ENCODE measurements at places on chromosomes 5 and 9.

DNA sequence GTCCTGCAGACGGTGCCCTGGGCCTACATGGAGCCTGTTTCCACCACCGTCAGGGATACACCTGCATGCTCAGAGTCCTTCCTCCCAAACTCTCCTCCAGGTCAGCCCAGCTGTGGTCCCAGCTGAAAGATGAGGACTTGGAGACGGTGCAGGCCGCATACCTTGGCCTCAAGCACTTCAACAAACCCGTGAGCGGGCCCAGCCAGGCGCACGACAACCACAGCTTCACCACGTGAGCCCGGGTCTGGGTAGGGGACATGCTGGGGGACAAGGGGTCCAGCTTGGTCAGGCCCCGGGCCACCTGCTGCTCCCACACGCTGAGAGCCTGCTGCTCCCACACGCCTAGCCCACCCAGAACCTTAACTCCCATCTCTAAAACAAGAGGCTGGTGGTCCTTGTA, 16.6 kb upstream of the CARD19 start:
- no peak for DNase-seq

DNA sequence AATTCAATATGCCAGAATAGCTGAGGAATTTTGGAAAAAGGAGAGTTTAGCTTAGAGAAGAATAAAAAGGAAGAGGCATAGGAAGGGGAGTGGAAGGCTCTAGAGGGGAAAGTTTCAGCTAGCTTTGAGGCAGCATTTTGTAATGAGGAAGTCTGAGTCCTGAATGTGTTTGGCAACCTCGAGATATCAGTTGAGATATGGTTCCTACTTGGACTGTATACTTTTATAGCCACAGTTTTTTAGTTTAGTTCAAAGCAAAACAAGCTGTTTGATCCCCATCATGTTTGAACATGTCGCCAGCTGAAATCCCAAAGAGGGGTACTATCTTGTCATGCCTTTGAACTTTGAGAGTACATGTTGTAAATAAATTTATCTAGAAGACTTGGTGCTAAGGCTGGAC, 559.0 kb upstream of the FTMT start:
- DNase-seq, result no peak

DNA sequence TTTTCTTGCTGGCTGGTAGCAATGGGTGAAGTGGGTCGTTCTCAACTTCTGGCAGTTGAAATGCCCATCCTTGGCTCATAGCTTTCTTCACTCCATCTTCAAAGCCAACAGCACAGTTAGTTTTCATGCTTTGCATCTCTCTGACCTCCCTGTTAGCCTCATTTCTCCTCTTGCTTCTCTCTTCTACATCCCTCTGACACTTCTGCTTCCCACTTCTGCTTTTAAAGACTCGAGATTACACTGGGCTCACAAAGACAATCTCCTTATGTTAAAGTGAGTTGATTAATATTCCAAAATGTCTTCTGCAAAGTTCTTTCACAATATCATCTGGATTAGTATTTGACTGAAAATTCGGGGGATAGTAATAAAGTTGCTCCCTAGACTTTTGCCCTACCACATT, 684.8 kb upstream of the CCNG1 start:
- no peak for DNase-seq

DNA sequence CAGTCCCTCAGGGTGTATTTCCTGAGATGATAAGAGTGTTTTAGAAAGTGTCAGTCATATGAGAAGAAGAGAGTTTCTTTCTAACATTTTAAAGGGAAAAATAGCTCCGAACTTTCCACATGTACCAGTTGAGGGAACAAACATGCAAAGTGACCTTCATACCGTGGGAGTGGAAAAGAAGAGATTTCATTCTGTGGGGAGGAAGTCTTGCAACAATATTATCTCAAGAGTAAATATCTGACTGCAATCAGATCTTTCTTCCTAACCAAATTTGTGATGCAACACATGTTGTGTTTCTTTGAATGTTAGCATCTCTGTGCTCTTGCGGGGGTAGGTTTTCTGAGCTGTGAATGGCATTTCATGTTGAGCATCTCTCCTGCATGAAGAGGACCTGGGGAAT, 30.6 kb downstream of the ANKRD55 start:
- no peak for DNase-seq

- no peak for DNase-seq
Measured at GRCh38 chr9:113269355-113269754, 6.0 kb downstream of the CDC26 start.

DNA sequence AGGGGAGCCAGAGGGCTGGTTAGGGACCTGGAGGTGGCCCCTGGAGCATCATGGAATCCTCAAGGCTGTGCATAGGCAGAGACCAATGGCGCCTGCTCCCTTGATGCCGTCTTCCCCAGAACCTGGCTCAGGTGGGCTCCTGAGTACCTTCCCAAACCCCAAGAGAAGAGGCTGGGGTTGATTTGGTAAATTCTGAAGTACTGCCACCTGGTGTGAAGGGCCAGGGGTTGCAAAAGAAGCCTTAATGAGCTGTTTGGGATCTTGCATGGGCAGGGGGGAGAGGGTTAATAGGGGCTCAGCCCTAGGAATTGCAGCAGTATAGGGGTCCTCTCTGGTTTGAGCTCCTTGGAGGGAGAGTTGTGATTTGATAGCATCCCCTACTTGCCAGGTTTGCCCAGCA, 52.1 kb downstream of the CYSTM1 start:
- no peak for DNase-seq

DNA sequence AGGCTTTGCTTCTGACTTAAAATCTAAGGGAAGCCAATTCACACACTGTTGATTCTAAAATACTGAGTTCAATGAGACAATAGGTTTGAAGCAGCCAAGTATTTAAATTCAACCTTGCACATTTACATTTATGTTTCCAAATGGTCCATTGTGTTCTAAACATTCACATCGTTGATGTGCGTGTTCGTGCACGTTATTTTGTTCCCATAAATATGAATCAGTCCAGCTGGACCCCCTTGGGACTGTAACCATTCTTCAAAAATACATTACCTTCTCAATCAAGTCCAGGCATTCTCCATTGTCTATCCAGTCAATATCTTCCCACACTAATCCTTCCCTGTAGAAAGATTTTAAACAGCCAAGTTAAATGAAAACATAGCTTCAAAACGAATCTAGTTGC, 146.4 kb upstream of the RETREG1 start:
- DNase-seq, result no peak

GRCh38 chr9:125601961-125602360, 105.0 kb downstream of the MAPKAP1 start:
- DNase-seq, result no peak

- no peak for DNase-seq
Measured at GRCh38 chr5:135269931-135270421, 129.1 kb downstream of the MACROH2A1 start.

- no peak for DNase-seq
Measured at GRCh38 chr9:135129137-135129695, 41.7 kb downstream of the OLFM1 start.

- no peak for DNase-seq
Measured at GRCh38 chr9:128056086-128056485, 11.0 kb downstream of the NAIF1 start.

DNA sequence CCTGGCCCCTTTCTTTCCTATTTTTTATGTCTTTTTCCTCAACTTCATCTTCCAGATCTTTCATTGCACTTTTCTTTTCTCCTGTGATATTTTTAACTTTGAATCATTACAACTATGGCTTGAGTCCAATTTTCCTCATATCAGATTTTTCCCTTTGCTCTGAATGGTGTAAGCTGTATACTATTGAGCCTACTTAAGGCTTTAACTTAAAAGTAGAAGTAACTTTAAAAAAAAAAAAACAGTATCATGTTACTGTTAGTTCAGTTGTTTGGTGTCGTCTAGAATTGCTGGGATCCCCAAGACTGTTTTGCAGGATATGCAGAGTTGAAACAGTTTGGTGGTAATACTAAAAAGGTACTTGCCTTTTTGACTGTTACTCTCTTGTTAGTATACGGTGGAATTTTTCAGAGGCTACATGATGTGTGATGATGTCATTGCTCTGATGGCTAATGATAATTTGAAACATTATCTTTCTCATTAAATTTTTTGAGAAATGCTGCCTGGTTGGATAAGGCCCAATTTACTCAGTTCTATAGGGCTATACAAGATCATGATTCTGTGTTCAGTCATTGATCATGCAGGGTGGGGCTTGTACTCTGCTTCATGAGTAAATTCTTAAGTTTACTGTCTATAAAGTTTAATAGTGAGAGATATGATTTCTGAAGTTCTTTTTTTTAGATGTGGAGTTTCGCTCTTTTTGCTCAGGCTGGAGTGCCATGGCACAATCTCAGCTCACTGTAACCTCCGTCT, 8.8 kb downstream of the NAA35 start:
- no peak for DNase-seq

DNA sequence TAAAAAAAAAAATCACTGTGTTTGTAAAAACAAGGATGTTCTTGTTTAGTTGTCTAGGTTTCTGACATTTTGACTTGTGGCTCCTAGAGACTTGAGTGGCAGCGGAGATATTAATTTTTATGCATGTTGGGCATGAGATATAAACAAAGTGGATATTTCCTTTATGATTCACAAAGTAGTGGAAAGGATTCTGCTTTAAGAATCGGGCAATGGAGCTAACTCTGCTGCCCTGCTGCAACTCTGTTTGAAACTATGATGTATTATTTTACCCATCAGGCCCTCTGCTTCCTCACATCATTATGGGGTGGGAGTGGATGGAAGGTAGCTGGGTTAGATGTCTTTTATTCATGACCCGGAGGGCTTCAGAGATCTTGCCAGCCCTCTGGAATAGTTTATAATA, 94.1 kb upstream of the CD180 start:
- no peak for DNase-seq

DNA sequence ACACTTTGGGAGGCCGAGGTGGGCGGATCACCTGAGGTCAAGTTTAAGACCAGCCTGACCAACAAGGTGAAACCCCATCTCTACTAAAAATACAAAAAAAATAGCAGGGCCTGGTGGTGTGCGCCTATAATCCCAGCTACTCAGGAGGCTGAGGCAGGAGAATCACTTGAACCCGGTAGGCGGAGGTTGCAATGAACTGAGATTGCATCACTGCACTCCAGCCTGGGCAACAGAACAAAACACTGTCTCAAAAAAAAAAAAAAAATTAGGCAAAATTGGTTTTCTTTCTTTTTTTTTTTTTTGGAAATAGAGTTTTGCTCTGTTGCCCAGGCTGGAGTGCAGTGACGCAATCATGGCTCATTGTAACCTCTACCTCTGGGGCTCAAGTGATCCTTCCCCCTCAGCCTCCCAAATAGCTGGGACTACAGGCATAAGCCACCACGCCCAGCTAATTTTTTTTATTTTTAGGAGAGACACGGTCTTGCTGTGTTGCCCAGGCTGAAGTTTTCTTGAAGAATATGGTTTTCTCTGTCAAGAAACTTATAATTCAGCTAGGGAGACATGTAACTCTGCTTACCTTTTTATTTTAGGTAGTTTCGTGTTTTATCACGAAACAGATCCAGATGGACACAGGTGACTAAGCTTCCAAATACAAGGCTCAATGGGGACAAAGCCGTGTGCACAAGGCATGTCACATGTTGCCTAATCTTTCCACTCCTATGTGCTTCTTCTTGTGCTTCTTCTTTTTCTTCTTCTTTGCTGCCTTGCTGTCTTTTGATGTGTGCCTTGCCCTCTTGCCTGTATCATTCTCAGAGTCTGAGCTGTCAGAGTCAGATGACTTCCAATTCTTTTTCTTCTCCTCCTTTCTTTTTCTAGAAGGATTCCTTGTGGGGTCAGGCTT, 14.3 kb downstream of the TTC1 start:
- DNase-seq, result no peak

DNA sequence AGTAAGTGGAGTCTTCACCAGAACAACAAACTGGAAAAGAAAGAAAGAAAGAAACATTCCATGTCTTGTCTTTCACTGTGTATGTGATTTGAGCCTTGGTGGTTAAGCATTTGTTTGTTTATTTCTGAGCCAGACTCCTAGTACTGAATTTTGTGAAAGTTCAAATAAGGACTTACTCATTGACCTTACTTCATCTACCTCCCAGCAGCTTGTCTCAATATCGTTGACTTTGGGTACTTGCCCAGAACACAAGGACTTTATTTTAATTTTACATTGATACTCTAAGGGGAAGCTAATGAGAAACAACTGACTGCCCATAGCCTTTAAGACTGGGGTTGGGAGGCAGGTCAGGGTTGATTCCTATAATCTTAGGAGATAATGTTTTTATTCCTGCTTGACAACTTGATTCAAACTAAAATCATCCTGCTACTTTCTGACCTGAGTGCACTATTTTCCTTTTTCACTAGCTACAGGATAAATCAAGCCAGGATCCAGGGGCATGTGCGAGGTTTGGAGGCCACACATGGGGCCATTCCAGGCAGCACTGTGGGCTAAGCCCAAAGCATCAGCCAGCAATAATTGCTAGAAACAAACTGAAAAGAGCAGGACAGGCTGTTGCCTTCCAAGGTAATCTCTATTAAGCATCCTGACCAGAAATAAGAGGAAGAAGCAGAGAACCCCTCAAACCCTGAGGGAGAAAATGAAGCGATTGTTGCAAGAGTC, 138.9 kb upstream of the RUSC2 start:
- no peak for DNase-seq

- DNase-seq, result no peak
Measured at GRCh38 chr5:172093965-172094364, 87.5 kb upstream of the FBXW11 start.

GRCh38 chr5:133205649-133206048, 153.8 kb downstream of the HSPA4 start:
- DNase-seq, result no peak

DNA sequence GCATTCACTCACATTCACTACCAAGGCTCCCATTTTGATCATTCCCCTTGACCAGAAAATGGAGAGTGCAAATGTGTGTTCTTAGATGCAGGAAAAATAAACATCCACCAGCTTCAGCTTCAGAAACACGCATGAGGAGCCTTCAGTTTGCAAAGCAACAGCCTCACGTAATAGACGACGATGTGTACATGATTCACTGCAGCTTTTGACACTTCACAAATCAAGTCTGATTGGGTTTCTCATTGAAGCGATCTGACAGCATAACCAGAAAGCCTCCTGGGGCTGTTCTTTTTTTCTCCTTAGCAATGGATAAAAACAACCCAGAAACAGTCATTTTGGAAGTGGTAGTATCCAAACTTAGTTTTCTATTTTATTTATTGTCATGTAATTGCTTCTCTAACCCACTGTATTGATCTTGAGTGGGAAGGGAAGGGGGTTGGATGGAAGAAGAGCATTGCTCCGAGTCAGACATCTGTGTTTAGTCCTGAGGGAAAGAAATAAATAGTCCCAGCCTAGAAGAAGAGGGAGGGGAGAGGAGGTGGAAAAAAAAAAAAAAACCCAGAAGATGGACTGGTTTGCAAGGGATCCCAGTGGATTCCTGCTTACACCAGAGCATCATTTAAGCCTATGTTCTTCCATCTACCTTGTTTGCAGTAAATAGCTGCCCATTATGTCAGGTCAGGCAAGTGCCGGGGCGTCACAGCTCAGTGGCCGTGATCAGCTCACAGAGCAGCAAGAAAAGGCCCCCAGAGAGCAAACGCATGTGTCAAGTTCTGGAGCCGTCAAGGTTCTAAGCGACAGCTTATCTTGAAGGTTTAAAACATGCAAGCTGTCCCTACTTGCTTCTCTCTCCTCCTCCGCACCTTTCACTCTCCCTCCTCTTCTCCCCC, 190.2 kb upstream of the SNX2 start:
- DNase-seq, result no peak
